ENCODE measurements at places on chromosomes 2 and 18.

DNA sequence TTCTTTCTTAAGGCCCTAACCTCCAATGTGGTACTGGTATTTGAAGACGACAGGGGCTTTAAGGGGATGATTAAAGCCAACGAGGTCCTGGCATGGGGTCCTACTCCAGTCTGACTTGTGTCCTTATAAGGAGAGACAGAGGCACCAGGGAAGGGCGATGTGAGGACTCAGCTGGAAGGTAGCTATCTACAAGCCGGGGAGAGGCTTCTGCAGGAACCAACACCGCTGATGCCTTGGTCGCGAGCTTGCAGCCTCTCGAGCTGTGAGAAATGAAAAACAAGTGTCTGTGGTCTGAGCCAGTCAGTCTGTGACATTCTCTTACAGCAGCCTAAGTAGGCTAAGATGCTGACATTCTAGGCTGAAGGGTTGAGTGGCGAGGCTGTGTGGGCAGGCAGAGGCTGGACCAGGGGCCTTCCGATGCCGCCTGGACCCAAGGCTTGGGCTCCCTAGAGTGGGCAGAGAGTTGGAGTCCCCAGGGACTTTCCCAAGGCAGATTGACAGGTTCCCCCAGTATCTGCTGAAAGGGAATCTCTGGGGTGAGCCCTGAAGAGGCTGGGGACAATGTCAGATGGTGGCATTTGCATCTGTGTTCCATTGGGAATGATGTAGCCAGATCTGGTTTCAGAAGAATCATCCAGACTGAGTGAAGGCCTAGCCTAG, 322.9 kb upstream of the HS6ST1 start:
- DNase-seq = no peak

- DNase-seq = no peak
These were observed 38.0 kb downstream of the KCNE4 start for GRCh38 chr2:223090039-223090438.

- DNase-seq = no peak
These were observed 22.5 kb downstream of the MOB4 start for GRCh38 chr2:197538412-197538811.

DNA sequence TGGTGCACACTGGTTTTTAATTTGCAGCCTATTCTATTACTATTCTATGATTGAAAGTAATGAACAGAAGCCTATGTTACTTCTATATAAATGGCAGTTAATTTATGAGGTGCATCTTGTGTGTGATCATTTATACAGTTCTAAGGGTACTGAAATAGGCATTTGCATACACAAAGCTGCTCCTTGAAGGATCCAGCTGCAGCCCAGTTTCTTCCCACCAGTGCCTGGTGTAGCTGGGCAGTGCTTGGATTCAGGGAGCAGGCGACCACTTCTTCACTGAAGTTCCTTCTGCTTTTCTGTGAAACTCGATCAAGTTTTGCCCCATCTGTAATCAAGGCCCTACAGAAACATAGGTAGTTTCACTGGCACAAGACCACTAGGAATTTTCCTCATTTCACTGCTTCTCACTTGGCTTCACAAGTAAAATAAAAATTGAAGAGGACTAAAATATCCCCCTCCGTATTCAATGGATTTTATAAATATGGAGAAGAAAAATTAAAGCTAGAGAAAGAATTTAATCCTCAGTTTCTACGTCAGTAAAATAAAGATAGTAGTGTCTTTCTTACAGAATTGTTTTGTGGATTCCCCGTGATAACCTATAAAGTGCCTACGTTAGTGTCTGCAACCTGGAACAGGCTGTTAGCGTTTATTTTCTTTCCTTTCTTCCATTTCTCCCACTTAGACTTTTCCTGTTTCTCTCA, 1.7 kb upstream of the LPIN2 start:
- no peak for DNase-seq

DNA sequence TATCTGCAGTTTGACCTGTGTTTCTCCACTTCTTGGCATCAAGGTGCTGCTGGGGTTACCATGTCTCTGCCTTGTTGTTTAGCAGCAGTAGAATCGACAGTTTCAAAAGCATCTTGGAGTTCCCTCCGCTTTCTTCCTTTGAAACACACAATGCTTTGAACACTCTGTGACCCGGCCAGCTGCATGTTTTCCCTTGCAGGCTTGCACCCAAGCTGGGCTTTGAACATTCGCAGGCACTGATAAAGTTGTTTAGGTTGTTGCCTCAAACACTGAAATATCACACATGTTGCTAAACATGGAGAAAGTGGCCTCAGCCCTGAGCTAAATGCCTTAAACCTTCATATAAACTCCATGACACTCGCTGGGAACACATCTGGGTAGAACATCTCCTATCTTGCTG, 251.7 kb downstream of the TSN start:
- no peak for DNase-seq

DNA sequence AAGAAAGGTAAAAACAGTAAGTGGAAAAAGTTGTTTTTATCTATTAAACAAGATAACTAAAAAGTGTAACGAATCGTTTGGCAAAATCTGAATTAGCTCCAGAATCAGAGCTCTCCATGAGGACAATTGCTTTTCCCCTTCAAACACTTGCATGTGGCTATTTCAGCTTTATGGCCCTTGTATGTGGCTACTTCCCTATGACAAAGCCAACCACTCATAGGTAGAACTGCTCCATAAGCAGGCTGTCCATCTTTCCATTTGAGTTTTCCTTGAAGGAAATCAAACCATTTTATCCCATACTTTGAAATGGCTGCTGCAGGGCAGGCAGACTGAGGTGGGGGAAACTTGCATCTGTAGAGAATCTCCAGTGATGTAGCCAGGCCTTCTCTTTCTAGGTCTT, 445.5 kb upstream of the ID2 start:
- no peak for DNase-seq

- no peak for DNase-seq
These were observed 4.5 kb upstream of the IL18RAP start for GRCh38 chr2:102418421-102418961.

- DNase-seq = no peak
These were observed 44.9 kb downstream of the LINC00305 start for GRCh38 chr18:64103986-64104385.

GRCh38 chr2:64639691-64640090, 14.0 kb downstream of the SERTAD2 start:
- DNase-seq = no peak

DNA sequence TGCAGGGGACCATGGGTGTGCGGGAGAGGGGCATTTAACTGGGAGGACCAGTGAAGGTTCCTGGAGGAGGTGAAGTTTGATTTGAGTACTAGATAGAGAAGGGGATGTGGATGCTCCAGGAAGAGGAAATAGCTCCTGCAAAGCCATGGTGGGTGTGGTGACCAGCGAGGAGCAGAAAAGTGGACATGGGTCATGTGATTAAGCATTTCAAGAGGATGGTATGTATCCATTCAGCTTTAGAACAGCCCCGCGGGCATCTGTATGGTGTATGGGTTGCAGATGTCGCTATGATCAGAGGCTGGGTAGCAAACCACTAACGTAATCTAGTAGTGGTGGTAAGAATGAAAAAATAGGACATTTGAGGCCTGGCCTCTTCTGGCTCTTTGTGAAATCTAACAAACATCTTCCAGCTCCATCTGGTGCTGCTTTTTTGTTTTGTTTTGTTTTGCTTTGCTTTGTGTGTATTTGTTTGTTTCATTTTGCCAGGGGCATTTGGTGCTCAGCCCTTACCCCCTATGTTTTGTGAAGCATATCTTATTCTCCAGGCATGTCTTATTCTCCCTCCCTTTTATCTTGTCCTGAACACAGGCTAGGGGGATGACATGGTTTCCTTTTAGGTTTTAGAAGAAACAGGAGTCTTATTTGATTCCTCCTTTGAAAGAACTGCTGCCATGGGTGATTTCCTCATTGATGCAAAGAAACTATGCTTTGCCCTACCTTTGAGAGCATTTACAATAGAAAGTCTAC, 226.1 kb downstream of the LRRTM1 start:
- DNase-seq = no peak

- no peak for DNase-seq
These were observed 61.4 kb downstream of the TXNL1 start for GRCh38 chr18:56576826-56577573.

DNA sequence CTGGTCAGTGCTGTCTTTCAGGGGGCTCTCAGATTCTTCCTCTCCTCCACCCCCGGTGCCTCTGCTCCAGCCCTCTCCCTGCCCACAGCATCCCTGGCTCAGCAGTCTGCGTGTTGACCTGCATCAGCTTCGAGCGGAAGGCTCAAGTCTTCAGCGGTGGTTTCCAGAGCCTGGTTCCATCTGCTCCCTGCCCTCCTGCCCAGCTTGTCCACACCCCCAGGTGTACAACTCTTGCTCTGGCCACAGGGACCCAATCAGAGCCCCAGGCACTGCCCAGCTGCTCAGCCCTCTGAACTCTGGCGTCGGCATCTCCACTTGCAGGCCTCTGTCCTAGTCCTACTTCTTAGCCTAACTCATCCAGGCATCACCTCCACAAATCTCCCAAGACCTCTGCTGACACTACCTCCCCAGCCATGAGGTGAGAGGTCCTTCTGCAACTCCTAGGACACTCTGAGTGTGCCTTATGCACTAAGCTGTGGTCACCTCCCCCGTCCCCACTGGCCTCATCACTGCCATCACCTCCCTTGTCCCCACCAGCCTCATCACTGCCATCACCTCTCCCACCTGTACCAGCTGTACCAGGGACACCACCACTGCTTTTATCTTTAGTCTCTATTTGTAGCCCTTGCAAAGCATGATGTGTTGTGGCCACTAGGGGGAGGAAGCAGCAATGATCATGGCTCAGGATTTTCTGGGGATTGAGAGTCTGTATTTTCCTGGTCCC, 60.9 kb downstream of the EDAR start:
- DNase-seq = peak; percentile 43

- DNase-seq = no peak
These were observed 47.4 kb downstream of the IMPA2 start for GRCh38 chr18:12028674-12029073.

GRCh38 chr18:4765401-4765800, 310.3 kb upstream of the DLGAP1 start:
- no peak for DNase-seq

DNA sequence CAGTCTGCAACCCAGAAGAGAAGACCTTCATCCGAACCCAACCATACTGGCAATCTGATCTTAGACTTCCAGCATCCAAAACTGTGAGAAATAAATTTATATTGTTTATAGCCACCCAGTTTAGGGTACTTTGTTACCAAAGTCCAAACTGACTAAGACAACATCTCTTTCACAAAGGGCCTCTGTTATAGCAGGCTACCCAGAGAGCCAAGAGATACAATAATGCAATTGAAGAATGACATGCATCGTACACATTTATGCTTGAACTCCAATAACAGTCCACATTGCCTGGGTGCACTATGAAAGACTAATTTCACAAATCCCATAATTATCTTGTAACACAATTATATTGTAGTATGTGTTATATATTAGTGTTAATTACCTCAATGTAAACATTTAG, 39.1 kb upstream of the ANKRD44 start:
- no peak for DNase-seq

DNA sequence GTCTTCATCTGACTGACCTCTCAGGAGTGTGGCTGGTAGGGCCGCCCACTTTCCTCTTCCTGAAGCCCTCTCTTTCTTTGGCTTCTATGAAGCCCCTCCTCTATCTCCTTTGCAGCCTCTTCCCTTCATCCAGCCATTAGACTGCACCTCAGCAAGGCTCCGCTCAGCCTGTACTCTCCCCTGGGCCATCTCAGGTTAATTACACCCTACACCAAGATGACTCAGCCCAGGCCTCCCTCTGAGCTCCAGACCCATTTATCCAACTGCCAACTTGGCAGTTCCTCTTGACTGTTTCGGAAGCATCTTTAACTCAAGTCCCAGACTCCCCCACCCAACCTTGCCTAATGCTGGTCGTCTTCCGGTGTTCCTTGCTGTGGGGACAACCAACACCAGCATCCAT, 5.8 kb upstream of the WNT6 start:
- DNase-seq = no peak

- DNase-seq = no peak
These were observed 183.1 kb upstream of the HNRNPA3 start for GRCh38 chr2:177029501-177029900.

DNA sequence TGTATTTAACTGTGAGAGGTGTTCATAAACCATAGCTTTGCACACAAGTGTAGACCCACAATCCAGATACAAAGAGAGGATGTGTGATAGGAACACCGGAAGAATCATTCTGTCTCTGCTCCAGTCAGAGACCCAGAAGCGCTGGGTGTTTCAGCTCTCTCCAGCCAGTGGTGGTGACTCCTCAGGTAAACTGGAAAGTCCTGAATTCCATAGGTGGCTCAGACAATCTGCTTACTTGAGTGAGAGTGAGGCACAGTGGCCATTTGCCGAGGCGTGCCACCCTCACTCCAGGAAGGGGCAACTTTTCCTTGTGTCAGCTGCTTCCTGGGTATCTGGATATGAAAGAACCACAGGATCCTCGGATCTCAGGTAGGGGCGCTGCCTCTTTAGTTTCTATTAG, 171.5 kb downstream of the KCNS3 start:
- DNase-seq = no peak

DNA sequence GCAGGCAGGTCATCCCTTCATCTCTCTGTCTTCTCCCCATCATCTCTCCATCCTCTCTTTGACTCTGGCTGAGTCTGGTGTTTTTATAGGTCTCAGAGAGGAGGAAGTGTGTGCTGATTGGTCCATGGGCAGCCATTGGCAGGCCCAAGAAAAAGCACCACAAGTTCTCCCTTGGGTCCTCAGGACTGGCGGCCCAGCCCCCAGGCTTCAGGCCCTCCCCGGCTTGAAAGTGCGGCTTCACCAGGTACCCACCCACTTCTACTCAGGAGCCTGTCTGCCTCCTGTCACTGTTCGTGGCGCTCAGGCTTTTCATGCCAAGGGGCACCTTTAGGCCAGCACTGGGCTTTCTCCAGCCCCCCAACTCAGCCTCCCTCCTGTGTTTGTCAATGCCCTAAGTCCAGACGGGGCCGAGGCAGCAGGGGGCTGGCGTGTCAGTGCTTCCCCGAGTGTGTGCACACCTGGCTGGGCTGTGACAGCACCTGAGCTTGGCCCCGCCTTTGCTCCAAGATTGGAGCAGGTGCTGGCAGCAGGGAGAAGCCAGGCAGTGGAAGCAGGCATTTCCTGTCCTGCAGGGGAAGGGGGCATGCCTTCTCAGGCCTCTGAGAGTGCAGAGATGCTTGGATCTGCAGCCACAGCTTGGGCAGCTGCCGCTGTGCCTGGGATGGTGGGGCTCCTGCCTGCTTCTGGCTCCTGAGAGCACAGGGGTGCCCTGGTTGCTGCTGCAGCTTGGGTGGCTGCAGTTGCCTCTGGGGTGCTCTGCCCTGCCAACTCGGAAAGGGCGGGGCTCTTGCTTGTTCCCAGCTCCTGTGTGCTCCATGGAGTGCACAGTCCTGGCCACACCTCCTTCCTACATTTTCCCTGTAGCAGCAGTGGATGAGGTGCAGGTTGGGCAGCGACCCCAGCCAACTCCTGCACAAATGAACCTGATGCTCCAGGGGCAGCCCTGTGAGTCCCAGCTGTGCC, 34.1 kb downstream of the FBXO48 start:
- DNase-seq = no peak

- DNase-seq = peak; percentile 71
These were observed 86.5 kb upstream of the EPB41L3 start for GRCh38 chr18:5630057-5630899.
